ENCODE measurements at places on chromosomes 1 and 21. TPM values are rescaled to one million over a fixed set of nuclear protein-coding genes. Genes with fewer than 3 reads are reported as not detected.

DNA sequence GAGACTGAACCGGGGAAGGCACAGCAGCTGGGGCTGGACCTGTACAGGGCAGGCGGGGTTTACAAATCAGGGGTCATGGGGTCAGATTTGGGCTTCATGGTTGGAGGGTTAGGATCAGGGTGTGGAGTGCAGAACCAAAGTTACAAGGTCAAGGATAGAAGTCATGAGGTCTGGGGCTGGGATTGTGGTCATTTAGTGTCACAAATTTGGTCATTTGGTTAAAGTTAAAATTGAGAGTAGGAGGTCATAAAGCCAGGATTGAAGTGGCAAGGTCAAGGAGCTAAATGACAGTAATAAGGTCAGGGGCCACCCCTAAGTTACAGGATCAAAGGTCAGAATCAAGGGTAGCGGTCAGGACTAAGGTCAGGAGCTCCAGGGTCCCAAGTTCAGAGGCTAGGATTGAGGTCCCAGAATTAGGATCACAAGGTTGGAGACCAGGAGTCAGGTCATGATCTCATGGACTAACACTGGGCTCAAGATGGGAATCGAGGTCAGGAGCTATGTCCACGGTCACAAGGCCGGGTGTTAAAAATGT is 20.4 kb downstream of the SERINC2 start:
- no peak for DNase-seq

DNA sequence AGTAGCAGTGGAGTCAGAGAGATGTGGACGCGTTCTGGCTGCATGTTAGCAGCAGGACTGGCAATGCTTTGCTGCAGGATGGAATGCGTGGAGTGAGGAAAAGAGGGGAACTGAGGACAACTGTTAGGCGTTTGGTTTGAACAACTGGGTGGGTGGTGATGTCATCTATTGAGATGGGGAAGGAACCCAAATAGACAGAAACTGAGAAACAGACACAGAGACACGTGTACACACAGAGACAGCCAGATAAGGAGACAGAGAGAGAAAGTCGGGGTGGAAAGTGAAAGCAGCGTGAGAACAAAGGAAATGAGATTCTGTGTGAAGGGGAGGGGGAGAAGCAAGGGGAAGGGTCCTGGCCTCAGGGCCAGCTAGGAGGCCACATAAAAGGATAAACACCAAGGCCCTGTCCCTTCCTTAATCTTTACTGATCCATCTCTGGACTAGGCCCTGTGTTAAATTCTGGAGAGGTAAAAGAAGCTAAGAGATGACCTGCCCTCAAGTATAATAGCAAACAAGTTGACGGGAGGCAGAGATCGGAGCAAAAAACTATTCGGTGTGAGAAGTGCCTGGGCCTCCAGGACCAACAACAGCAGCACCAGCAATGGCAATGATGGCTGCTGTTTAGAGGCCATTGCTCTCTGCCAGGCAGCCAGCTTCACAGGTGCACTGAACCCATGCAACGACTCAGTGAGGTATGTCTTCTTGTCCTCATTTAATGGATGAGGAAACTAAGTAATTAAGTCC is 31.6 kb downstream of the VWA5B1 start:
- no peak for DNase-seq

DNA sequence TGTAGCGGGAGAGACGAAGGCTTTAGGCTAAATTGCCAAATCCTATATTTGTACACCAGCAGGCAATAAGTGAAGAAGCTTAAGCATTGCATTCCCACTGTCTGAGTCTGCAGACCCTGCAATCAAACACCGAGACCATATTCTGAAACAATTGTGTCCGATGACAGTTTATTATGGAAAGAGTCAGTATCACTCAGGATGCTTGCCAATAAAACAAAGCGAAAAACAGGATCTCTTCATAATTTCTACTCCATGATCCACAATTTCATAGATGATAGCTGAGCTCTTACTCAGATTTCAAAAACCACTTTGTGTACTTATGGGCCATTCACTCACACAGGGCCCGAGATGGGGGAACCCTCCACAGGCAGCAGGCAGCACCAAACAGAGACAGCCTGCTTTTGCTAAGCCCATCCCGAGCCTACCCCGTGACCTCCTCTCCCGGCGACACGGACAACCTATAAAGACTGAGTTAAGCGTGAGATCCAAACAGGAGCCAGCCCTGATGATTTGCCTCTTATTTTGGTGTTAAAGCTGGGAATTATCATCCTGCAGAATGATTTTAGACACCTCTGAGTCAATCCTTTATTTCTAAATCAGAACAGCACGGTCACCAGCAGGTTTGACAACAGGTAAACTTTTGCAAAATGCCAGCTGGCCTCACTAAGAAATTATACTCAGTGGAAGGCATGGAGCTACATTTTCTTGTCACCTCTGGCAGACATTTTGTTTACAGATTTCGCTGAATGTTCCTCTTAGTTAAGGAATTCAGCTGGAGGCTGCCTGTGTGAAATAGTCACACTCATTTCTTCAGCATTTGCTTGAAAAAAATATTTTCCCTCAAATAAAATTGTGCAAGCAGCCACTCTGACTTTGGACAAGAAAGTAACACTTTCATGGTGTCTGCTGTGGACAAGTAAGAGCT is 212.4 kb downstream of the GPATCH2 start:
- DNase-seq: no peak

DNA sequence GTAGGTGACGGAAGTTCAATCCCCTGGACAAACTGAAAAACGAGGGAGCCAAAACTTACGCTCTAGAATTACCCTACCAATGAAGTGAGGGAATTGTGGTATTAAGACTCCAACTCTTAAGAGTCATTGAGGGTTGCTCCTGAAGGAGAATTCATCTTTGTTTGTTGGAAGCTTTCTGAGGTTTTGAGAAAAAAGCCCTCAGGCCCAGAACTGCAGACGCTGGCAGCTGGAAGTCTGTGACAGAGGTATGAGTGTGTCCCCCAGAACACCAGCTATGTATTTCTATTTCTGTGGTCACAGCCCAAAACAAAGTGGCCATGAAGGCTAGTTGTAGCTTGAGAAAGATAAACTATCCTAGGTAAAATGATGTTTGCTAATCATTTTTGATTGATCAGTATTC is 438.8 kb upstream of the B3GALT2 start:
- no peak for DNase-seq

- no peak for DNase-seq
Observed at GRCh38 chr1:54096227-54096876, 42.9 kb downstream of the TCEANC2 start.

Gene SPRR2A
- not detected for total RNA-seq

DNA sequence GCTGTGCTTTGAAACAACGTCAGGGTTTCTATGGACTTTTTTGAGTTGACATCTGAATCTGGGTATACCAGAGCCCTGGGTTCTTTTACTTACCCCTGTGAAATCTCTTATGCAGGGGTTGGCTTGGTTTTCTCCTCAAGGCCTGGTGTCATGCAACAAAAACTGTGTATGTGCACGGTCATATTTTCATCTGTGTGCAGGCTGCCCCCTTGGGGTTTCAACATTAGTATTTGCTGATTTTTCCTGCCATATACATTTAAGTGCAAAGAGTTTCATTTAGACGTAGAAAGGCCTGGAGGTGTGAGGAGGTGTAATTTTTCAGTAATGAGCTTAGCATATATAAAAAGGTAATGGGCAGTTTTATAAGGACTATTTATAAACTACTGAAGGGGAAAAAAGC is 22.0 kb upstream of the ZBTB18 start:
- no peak for DNase-seq
